ENCODE measurements at places on chromosomes 1 and 21.

GRCh38 chr1:229238231-229238630, 32.7 kb upstream of the RAB4A start:
- DNase-seq, result no peak

DNA sequence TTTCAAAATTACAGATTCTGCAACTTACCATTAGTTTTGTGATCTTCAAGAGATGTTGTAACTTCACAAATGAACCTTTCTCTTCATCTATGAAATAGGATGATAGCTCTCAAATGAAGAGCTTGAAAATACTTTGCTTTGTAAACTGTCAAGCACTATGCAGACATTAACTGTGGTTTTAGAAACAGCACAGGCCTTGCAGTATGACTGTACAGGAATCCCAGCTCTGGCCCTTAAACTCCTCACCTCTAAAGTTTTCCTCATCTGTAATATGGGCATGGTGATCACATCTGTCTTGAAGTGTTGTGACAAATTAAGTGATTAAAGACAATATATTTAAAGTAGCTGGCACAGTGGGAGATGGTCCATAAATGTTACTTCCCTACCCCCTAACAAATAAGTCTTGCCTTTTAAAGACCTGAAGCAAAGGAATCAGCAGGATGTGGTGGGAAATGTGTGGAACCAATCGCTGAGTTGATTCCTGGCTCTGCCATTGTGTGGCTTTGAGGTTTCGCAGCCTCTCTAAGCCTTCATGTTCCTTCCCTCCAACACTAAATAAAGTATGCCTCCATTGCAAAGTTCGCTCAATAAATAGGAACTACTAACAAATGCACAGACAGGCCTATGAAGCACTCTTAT, 5.5 kb upstream of the PTP4A2 start:
- no peak for DNase-seq

DNA sequence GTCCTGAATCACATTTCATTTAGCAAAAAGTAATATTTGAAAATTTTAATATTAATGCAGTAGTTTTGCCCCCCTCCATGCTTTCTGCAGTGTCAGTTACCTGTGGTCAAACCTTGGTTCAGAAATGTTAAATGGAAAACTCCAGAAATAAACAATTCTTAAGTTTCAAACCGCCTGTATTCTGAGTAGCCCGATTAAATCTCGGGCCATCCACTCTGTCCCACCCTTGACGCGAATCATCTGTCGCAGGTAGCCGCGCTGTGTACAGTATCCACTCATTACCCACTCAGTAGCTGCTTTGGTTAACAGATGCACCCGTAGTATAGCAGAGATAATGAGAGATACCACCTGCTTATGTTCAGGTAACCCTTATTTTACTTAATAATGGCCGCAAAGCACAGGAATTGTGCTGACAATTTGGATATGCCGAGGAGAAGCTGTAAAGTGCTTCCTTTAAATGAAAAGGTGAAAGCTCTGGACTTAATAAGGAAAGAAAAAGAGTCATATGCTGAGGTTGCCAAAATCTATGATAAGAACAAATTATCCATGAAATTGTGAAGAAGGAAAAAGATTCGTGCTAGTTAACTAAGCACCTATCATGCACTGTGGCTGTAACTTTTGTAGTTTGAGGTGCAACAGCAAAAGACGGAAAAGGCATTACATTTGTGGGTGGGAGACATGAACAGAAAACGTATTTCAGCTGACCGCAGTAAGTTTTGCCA, 889 bp upstream of the SCYL3 start:
- DNase-seq, result no peak

DNA sequence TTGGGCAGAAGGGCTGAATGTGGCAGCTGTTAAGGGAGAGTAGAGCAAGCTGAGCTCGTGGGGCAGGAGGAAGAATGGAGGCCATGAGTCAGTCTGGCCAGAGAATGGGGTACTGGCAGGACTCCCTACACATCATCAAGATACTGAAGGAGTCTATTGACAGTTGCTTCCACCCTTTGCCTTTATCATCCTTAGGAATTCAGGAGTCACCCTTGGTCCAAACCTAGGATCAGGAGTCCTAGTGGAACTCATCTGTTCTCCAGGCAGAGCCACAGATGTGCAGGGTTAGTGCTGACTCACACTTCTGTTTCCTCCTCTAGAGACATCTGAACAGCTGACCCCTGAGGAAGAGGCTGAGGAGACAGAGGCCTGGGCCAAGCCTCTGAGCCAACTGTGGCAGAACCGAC, 18.7 kb upstream of the ST3GAL3 start:
- no peak for DNase-seq

DNA sequence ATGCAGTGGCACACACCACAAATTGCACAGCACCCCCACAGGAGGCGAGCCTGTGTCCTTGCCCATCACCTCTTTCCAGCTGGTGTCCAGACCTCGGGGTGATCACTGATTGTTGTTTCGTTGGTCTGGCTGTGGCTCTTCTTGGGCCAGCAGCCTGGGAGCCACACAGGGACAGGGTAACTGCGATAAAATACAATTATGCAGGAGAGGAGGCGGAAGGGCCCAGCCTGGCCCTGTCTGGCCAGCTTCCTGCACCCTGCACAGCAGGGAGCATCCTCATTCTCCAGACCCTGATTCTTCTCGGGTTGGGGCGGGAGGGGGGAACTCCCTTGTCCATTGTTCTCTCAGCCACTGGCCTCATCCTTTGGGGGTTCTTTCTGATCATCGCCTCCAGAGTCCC, 83.6 kb downstream of the ADARB1 start:
- DNase-seq, result no peak

GRCh38 chr1:107225706-107226105, 84.9 kb downstream of the NTNG1 start:
- DNase-seq, result no peak

GRCh38 chr1:5373281-5373680, 618.9 kb downstream of the NPHP4 start:
- DNase-seq, result no peak

DNA sequence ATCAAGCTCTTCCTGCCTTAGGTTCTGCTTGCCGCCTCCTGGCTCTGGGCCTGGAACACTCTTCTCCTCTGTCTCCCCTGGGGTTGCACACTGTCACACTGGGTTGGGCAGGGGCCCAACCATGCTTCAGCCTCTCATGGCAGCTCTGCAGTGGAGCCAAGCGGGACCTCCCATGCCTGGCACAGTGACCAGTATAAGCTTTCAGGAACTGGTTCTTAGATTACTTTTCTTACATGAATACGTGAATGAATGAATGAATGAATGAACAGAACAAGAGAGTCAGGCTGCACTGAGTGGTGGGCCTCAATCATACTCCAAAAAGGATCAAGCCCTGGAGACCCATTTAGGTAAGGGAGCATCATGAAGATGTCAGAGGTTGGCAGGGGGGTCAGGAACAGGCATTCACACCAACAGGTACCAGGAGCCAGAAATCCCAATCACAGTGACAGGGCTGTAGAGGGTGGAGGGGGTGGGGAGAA, 30.8 kb upstream of the TMEM125 start:
- DNase-seq, result no peak

DNA sequence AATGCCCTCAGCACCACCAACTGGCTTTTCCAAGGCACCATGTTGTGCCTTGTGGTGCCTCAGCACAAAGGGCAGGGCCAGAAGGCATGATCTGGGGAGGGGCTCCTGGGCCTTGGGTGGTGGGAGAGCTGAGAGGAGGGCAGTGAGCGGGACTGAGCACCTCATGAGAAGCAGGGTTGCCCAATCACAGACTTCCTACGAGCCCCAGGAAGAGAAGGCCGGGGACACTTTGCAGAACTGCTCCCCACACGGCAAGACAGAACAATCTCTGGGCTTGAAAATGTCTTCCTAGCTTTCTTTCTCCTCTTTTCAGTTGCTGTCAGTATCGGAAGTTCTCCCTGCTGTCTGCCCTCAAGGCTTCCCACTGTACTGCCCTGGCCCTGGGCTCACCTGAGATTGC, 6.8 kb downstream of the KCNJ10 start:
- DNase-seq, result no peak

DNA sequence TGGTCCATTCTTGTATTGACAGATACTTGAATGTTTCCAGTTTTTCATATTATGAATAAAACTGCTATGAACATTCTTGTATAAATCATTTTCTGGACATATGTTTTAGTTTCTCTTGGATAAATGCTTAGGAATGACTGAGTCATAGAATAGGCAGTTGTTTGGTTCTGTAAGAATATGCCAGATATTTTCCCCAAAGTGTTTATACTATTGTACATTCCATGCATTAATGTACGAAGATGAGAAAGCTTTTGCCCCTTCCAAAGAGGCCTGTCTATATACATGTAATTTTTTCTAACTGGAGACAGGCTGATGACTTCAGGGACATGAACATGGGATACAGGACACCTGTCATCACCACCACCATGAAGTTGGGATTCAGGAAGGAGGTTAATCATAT, 11.3 kb downstream of the NBPF3 start:
- no peak for DNase-seq

DNA sequence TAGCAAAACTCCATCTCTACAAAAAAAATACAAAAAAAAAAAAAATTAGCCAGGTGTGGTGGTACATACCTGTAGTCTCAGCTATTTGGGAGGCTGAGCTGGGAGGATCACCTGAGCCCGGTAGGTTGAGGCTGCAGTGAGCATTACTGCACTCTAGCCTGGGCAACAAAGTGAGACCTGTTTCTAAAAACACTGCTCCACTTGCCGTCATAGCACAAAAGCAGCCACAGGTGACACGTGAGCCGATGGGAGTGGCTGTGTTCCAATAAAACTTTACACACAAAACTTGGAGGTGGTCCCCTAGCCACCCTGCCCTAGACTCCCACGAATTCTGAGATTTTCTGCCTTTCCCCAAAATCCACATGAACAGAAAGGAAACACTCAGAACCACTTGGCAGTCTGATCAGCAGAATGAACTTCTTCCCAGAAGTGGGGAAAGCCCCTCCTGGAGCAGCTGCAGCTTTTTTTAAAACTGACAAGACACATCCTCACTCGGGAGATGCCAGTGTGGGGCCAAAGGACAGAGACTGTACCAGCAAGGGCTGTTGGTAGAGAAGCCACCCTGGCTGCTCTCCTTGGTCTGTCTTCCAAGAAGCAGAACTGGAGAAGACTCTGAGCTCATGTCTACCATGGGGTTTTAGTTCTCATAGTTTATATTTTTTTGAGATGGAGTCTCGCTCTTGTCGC, 23.3 kb downstream of the PLEKHM2 start:
- no peak for DNase-seq
